ENCODE measurements at places on chromosomes 5 and 9. TPM values are rescaled to one million over a fixed set of nuclear protein-coding genes. Genes with fewer than 3 reads are reported as not detected.

The ARL14EPL gene
- not detected for total RNA-seq

DNA sequence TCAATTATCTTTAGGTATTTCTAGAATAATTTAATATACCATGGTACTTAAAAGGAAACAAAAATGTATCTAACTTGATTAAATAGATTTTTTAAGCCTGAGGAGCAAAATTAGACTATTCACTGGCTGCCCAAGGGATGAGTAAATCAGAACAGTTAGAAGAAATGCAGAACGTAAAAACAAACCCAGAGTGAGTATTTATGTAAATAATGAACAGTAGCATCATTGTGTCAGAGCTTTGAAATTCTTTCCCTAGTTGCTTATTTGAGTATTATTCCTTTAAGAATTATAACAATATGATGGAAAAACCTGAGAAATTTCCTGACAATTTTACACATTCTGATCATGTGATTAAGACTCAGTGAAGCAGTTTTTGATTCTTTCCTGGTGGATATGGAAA lies 200.9 kb downstream of the GDNF start:
- no peak for DNase-seq

DNA sequence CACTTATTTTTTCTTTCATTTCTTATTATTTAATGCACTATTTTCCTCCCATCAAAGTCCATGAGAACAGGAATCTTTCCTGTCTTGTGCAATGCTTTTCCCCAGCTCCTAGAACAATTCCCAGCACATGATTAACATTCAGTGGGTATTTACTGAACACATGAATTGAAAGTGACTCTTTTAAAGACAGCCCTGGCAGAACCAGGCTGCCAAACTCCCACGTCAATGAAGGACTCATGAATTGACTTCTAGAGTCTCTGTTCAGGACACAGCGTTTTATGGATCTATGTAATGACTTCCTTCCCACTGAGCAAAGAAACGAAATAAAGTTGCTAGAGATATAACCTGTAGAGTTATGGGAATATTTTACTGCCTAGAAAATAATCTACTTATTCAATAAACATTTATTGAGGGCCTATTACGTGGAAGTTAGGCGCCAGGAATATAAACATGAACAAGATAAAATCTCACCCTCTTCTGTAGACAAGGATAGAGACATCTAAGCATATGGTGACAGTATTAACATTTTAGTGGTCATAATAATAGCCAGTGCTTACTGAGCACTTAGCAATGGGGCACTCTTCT lies 485.9 kb upstream of the KLF4 start:
- DNase-seq: no peak

The CDC25C gene
- total RNA-seq: 2.7 TPM

DNA sequence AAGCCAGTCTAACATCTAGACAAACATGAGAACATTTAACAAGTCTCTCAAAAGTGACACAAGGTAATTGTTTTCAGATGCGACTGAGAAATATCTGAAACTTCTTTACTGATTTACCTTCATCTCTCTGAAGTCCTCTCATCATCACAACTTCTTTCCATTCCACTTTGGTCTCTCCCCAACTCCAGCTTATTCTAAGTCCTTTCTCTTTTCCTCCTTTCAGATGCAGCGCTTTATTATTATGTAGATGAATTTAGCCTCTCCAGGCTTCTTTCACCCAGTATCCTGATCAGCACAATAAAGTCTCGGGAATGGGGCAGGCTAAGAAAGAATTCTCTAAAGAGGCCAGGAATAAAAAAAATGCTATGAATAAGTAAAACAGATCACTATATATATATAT lies 128.0 kb downstream of the KCTD16 start:
- no peak for DNase-seq

GRCh38 chr5:65646938-65647337 lies 22.1 kb downstream of the SHLD3 start:
- DNase-seq: no peak

The WDR36 gene
- total RNA-seq: 12.5 TPM

The DDX4 gene
- not detected for total RNA-seq

The CTNND2 gene
- 6.3 TPM for total RNA-seq

GRCh38 chr5:56229111-56229510 lies 4.0 kb downstream of the ANKRD55 start:
- DNase-seq: no peak

GRCh38 chr5:135215617-135216470 lies 181.8 kb upstream of the PITX1 start:
- no peak for DNase-seq

The SVEP1 gene
- total RNA-seq: 2.8 TPM

The INSL6 gene
- not detected for total RNA-seq

DNA sequence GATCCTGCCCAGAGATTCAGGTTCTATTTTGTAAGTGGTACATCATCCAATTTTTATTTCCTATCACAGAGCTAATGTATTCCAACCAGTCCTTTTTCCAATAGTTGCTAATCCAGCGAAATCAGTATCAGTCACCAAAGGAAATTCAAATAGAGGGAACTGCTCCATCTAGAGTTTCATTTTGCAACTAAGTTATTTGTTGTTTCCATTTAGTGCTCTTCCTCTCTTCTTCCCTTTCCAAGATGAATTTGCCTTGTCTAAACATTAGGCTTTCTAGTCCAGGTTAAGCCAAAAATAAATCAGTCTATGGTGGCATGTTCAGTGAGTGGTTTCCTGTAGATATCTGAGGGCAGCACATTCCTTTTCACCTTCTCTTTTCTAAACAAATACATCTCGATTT lies 79.8 kb upstream of the SPATA31D4 start:
- DNase-seq: peak; percentile 50

Data from cardiac muscle cell (in vitro differentiated cells and primary cell).